LoVo (cell line): ENCODE measurements at places on chromosomes 1 and 21.

DNA sequence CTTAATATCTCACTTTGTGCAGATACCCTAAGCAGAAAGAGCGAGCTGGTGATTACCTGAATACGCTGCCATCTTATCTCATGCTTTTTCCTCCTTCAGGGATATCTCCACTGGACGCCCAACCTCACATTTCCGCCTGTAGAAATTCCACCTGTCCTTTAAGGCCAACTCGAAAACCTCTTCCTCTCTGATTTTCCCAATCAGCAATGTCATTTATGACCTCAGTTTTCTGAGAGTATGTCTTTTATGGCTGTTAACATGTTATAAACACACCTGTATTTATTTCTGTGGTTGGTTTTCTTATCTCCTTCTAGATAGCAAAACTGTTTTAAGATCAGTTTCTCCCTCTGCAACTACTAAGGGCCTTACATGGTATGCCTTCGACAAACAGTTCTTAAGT lies 41.1 kb downstream of the CD34 start:
- DNase-seq: no peak

- DNase-seq: no peak
These were observed 272.3 kb downstream of the NEGR1 start for GRCh38 chr1:72010094-72010431.

DNA sequence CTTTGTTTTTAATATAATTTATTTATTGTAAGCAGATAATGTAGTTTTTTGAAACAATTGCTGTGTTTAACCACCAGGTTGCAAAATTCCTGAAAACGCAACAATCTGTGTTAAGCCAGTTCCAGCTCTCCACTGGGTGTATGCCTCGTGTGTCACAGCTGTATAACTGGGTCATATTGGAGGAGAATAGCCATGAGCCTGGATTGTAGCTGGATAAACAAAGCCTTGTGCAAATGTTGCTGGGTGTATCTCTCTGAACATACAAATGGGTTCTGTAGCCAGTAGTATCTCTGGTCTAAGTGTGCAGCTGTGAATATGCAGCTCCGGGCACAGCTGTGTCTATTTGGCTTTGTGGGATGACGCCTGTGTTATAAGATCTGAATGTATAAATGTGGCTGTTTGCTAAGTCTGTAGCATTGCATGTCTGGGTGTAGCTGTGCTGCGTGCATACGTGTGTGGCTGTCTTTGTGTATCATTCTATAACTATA lies 2.8 kb downstream of the TCEA3 start:
- no peak for DNase-seq

- no peak for DNase-seq
These were observed 33.6 kb upstream of the GNPAT start for GRCh38 chr1:231207437-231207836.

DNA sequence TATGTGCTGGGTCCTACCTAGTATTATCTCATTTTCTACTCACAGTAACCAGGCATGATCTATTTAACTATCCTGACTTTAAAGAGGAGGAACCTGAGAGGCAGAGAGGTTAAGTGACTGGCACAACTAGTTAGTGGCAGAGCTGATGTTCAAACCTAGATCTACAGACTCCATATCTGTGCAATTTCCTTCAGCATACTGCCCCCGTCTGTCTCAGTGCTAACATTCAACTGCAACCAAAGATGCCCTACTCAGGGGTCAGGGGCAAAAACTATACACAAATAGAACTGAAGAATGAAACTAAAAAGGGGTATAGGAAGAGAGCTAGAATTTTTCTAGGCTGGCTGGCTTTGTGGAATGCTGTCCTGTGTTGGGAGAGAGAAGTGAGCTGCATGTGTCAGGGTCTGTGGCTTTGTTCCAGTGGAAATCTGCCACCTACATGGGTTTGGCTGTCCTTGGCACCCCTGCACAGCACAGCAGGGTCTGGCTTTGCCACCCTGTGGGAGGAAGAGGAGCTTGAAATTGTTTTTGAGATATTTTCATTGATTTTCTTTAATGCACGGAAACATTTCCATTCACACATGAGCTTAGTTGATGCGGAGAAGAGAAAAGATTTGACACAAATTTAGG lies 368.5 kb downstream of the RPS6KC1 start:
- DNase-seq: no peak

- DNase-seq: no peak
These were observed 139.7 kb downstream of the TSEN15 start for GRCh38 chr1:184191181-184191621.

GRCh38 chr1:48750109-48750508 lies 26.6 kb downstream of the BEND5 start:
- DNase-seq: no peak

DNA sequence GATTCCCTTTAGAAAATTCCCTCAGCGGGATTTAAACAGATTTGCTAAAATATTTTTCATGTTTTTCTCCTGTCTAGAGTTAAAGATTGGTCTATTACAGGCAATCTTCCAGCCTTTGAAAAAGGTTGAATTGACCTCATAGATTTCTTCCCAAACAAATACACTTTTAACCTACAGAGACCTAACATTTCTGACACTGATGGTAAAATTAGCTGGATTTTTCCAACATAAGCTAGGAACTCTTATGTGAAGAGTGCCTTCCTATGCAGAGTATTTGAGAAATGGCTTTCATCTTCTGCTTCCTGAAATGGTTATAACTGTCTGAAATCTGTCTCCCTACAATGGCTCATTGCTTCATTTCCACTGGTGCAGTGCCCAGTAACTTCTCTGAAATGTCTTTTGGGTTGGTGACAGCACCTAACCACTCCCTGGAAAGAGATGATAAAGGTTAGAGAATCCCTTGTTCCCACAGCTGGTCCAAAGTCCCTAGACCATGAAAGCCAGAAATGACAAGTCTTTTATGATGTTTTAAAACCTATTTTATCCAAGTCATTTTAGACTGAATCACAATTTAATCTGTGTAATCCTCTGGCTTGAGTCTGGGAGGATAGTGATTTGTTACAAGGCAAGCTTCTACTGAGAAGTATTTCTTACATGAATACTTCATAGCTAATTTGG lies 269.4 kb downstream of the BACH1 start:
- DNase-seq: no peak

DNA sequence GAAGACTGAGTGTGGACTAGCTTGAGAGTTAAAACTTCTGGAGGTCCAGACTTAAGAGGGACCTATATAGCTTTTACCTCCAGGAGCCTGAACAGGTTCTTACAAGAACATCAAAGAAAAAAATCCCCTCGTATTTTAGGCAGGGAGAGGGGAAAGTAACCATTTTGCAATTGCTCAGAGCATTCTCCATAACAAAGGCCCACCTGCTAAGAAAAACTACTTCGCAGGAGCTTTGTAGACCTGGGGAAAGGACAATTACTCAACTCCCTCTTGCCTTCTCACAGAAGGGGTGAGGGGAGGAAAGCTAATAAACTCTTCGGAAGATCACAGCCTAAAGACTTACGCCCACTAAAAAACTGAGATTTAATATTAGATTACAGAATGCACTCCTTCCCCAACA lies 86.3 kb downstream of the RERE start:
- DNase-seq: no peak

DNA sequence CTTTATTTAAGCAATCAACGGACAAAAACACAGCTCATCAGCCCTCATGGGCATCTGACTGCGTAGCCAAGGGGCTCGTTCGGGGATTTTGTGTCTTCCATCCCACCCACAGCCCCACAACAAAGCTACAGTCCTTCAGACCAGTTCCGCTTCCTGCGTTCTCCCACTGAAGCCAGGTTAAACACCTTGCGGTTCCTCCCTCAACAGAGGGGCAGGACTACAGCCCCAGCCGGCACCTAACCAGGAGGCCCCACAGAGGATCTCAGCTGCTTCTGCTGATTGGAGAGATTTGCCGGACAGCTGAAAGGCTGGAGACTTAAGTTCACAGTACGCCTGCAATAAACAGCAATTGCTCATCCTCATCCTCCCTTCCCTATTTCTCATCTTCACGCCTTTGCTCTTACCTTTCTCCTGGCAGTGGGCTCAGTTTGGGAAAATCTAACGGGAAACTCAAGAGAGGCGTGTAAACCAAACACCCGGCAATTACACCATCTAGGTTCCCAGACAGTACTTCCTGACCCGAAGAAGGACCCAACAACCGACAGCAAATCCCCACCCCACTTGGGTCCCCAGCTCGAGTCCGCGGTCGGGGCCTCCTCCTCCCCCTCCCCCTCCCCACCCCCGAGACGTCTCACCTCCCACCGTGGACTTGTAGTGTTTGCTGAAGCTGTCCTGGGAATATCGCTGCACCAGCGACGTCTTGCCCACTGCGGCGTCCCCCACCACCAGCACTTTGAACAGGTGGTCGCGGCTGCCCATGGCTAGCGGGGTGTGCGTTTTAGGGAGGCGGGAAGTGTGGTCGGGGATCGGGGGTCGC lies 876 bp downstream of the RAB29 start:
- DNase-seq: no peak

DNA sequence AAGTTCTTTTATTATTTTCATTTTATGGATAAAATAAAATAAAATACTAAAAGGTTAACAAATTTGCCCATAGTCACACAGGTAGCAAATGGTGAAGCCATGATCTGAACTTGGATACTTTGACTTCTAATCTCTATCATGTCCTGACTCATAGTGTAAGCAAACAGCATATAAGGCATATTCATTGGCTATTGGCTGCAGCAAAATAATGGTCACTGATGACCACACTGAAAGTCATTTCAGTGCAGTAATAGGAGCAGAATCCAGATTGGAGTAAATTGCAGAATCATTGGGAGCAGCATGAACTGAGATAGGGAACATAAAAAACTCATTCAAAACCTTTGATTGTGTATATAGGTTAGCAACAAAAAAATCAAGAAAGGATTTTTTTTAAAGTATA lies 262.9 kb downstream of the PLA2G4A start:
- no peak for DNase-seq

DNA sequence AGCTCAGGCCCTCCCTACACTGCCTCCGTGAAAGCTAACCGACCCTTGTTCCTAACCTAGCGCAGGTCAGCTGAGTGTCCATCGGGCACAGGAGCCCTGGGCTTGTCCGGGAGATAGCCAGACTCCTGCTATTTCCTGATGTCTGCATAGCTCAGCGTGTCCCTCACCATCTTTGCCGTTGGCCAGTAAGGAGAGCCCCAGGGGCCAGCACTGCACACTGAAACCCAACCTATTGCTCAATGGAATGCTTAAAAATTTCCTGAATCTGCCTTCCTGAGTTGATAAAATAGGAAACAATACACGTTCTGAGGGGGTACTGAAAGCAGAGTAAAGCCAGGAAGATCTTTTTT lies 2.2 kb downstream of the RUNX1 start:
- DNase-seq: no peak

- no peak for DNase-seq
These were observed 35.1 kb upstream of the RGS7 start for GRCh38 chr1:241391926-241392710.

- no peak for DNase-seq
These were observed 105.0 kb downstream of the HUNK start for GRCh38 chr21:31977816-31978215.

DNA sequence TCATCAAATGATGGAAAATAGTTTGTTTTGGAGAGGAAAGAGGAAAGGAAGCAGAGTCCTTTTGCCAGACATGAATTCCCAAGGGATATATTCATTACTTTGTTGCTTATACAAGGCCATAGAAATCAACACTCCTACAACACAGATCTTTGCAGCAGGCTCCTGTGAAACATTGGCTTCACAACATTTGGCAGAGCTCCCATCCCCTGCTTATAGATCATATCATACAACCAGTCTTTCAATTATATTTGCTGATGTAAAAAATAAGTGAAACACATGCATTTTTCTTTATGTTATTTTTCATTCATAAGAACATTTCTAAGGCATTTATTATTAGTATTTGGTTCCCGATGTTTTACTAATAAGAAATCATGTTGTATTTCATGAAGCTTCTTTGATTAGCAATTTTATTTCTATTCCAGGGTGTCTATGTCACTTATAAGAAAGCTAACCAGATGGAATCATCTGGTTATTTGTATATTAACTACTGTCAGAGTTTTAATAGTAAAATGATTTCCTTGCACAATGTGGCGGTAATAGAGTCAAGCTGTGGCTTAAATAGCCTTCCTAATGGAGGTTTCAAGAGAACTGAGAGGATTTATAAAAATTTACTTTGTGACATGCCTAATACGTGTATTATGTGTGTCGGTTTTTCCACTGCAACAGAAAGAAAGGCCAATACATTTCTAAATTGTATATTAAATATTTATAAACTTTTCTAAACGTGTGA lies 470.3 kb upstream of the NCAM2 start:
- no peak for DNase-seq

DNA sequence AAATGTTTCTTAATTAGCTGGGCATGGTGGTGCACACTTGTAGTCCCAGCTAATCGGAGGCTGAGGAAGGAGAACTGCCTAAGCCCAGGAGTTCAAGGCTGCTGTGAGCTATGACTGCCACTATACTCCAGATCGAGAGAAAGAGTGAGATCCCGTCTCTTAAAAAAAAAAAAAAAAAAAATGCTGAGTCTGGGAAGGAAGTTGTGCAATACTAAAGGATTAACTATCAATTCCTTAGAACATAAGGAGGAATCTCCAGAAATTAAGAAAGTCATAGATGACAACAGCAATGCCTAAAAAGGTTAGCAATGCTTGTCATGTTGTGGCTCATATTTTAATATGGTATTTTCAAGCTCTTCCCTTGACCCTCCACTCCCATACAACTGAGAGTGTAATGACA lies 5.3 kb downstream of the LUZP1 start:
- DNase-seq: no peak

GRCh38 chr1:87218618-87219017 lies 110.1 kb upstream of the LMO4 start:
- DNase-seq: no peak

DNA sequence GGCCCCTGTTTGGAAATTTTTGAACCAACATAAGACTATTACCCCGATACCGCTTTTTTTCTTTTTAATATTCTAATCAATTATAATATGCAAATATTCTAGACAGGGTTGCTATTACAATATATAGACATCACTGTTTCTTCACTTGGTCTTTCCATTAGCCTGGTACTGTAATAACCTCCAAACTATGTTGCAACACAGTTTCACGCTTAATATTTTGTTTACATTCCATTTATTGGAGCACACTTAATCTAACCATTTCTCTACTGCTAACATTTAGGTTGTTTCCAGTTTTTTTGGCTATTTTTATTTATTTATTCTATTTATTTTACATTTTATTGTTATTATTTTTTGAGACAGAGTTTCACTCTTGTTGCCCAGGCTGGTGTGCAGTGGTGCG lies 17.6 kb upstream of the NID1 start:
- no peak for DNase-seq

DNA sequence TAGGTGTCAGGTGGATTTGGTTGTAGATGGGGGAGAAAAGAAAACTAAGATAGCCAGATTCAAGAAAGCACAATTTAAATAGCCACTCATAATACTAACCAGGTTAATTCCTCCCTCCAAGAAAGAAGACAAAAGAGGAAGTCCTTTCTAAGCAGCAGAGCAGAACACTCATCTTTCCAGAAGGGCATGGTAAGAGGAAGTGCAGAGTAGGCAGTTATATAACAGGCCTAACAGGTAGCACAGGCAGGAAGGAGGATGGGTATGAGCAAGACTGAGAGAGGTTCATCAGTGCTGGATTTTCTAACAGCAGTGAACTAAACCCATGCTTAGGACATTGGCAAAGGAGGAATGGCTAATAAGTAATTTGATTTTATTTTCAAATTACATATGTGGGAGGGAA lies 517.5 kb downstream of the PLPP3 start:
- no peak for DNase-seq
